ENCODE measurements at places on chromosomes 16 and 17.

DNA sequence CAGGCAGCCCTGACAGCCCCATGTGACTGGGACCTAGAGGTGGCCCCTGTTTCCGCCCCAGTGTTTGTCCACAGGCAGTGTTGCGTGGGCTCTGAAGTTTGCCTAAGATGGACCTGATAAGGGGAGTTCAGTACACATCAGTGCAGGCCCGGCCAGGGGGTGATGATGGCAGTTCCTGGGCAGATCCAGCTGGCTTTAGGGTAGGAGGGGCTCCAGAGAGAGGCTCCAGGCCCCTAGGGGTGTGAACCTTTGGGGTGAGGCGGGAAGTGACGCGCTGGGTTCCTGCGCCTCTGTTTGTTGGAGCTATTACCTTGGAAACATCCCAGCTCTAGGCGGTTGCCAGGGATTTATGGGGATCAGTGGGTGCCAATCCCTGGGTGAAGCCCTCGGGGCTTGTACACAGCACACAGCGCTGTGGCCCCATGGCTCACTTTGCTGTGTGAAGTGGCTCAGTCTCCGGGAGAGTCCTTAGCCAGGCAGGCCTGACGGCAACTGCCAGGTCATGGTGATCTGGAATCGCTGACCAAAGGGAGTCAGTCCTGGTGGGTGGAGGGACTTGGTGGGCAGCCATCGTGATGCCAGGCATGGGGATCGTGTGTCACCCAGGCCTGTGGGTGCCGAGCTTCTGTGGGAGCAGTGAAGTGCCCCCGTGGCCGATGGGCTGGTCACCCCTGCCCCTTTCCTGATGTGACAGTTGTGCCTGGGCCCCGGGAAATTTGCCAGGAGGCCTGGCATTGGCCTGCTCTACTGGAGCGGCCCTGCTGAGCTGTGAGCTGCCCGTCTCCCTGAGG lies 146.1 kb downstream of the SEC14L1 start:
- H3K36me3 ChIP-seq: no peaks in the 10 kb centered on the region
- peaks cover 40% of the 10 kb centered on the region for H3K4me1 ChIP-seq
- peak overlapping the region; percentile 44 for H3K4me3 ChIP-seq
- no peaks in the 10 kb centered on the region for H3K27me3 ChIP-seq
- peak overlapping the region; percentile 90 for H3K27ac ChIP-seq

GRCh38 chr17:77456271-77456950 lies 315.6 kb downstream of the SEC14L1 start:
- H3K27ac ChIP-seq: peak overlapping the region; percentile 37
- H3K36me3 ChIP-seq: no peaks in the 10 kb centered on the region
- H3K4me3 ChIP-seq: peak overlapping the region; percentile 58
- peaks cover 100% of the 10 kb centered on the region for H3K4me1 ChIP-seq
- H3K27me3 ChIP-seq: no peaks in the 10 kb centered on the region
- DNase-seq: no peak

- DNase-seq: no peak
- H3K36me3 ChIP-seq: no peaks in the 10 kb centered on the region
- peaks cover 65% of the 10 kb centered on the region for H3K4me1 ChIP-seq
- H3K4me3 ChIP-seq: peak within 1 kb of the TSS; percentile 32
- peak within 1 kb of the TSS; percentile 74 for H3K27ac ChIP-seq
These were observed at the start of gene ST6GALNAC1 for GRCh38 chr17:76643553-76644148. Gene ST6GALNAC1, minus strand, starts transcription at chr17:76643757. Its CDS starts 119 bp downstream, at chr17:76643638.

DNA sequence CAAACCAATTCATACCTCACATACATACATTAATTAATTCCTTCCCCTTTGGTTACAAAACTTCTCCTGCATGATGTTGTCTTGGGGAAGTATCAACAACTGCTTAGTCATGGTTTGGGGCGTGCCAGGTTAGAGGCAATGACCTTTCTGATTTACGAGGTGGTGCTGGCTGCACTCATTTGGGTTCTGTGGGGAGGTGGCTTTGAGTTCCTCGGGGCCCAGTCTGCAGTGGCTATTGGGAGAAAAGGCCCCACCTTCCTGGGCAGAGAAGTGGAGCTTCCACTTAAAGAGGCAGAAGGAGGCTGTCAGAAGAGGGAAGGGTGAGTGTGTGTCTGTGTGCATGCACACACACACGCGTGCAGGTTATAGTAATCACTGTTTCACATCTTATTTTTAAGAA lies 10.2 kb upstream of the ETV4 start:
- H3K4me3 ChIP-seq: no peak overlapping the region
- H3K27ac ChIP-seq: no peak overlapping the region
- DNase-seq: no peak
- H3K36me3 ChIP-seq: no peaks in the 10 kb centered on the region
- no peaks in the 10 kb centered on the region for H3K27me3 ChIP-seq

DNA sequence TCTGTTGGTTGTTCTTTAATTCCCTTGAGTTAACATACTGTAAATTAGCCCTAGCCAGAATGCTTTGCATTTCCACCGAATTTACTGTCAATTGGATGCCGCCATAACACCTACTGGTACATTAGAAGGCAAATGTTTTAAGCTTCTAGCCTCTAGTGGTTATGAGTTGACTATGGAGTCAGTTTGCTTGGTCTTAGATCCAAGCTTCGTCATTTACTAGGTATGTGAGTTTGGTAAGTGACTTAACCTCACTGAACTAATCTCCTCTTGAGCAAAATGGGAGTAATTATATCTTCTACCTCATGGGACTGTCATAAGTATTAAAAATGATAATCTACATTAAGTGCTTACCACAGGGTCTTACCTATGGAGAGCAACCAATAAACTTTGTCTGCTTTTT lies 20.4 kb upstream of the CDH11 start:
- H3K4me1 ChIP-seq: no peaks in the 10 kb centered on the region
- DNase-seq: no peak
- H3K27ac ChIP-seq: no peak overlapping the region
- H3K4me3 ChIP-seq: no peak overlapping the region
- H3K27me3 ChIP-seq: no peaks in the 10 kb centered on the region
- H3K36me3 ChIP-seq: no peaks in the 10 kb centered on the region

- no peak overlapping the region for H3K27ac ChIP-seq
- H3K36me3 ChIP-seq: no peaks in the 10 kb centered on the region
- H3K4me3 ChIP-seq: no peak overlapping the region
- H3K27me3 ChIP-seq: no peaks in the 10 kb centered on the region
- no peak for DNase-seq
These were observed 18.0 kb upstream of the CACNA1H start for GRCh38 chr16:1134776-1135458.

DNA sequence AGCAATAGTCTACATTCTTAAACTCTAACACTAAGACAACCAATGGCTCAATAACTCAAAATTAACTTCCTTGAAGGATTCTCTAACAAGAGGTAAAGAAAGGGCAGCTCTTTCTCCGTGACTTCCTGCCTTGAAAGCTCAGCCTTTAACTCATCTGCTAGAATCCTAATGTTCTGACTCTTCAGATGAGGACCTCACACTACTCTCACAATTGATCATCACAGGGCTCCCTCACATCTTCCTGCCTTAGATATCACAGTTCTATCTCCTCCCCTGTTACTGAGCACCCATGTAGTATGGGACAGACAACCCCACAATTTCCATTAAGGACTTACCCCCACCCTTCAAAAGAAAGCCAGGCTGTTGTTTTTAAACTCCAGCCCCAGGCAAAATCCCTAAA lies 33.5 kb downstream of the SMURF2 start:
- H3K36me3 ChIP-seq: no peaks in the 10 kb centered on the region
- no peak overlapping the region for H3K27ac ChIP-seq
- DNase-seq: no peak

DNA sequence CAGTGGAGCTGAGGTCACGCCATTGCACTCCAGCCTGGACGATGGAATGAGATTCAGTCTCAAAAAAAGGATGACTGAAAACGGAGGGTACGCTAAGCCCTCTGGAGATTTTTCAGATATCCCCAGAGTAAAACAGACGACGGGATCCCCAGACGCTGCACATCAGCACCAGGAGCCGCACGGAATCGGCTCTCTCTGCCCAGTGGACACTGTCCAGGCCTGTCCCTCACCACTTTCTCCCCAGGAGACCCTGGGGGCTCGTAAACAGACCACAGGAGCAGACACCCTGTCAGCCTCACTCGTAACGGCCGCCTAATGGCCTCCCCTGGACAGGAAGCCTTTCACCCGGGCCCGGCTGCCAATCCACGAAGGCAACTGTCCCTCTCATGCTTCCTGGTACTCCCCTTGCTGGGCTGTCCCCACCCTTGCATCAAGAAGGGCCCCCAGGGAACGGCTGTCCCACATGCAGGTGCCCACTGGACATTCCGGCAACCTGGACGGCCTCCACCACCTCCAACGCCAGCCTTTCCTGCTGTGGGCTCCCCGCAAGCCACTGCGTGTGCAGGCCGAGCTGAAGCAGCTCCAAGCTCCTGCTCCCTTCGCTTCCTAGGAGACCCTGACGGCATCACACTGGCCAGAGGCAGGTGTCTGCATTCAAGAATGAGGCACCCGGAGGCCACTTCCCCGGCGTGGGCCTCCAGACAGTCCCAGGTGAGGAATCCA lies 74.3 kb downstream of the TIMM22 start:
- H3K27me3 ChIP-seq: no peaks in the 10 kb centered on the region
- DNase-seq: no peak
- no peak overlapping the region for H3K4me3 ChIP-seq
- peaks cover 12% of the 10 kb centered on the region for H3K36me3 ChIP-seq
- no peak overlapping the region for H3K27ac ChIP-seq

- peaks cover 74% of the 10 kb centered on the region for H3K4me1 ChIP-seq
- H3K27ac ChIP-seq: peak overlapping the region; percentile 92
- H3K4me3 ChIP-seq: no peak overlapping the region
- no peaks in the 10 kb centered on the region for H3K36me3 ChIP-seq
- DNase-seq: no peak
These were observed 10.8 kb upstream of the TPPP3 start for GRCh38 chr16:67403976-67404555.

- H3K4me3 ChIP-seq: no peak overlapping the region
- H3K27me3 ChIP-seq: no peaks in the 10 kb centered on the region
- no peaks in the 10 kb centered on the region for H3K36me3 ChIP-seq
- H3K4me1 ChIP-seq: peaks cover 55% of the 10 kb centered on the region
These were observed 30.1 kb upstream of the SNN start for GRCh38 chr16:11638140-11638539.

GRCh38 chr17:58960068-58960467 lies 146.6 kb downstream of the TRIM37 start:
- no peak overlapping the region for H3K27ac ChIP-seq
- no peaks in the 10 kb centered on the region for H3K36me3 ChIP-seq
- H3K4me1 ChIP-seq: peaks cover 10% of the 10 kb centered on the region
- no peak overlapping the region for H3K4me3 ChIP-seq

- no peaks in the 10 kb centered on the region for H3K27me3 ChIP-seq
- no peaks in the 10 kb centered on the region for H3K4me1 ChIP-seq
- H3K4me3 ChIP-seq: no peak overlapping the region
- no peak overlapping the region for H3K27ac ChIP-seq
These were observed 14.6 kb downstream of the RND2 start for GRCh38 chr17:43039646-43040045.

DNA sequence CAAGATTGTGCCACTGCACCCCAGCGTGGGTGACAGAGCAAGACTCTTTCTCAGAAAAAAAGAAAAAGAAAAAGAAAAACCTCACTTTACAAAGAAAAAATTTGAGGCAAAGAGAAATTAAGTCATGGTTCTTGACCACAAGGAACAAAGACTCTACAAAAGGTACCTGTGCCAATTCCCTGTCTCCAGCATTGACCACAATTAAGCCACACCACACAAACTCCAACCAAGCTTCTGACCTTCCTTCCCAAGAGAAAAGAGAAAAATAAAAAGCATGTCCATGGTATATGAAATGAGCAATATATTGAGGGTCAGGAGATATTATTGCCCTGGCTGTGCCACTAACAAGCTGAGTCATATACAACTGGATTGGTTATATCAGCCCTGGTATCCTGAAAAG lies 146.3 kb upstream of the NOG start:
- H3K27me3 ChIP-seq: no peaks in the 10 kb centered on the region
- H3K4me1 ChIP-seq: no peaks in the 10 kb centered on the region
- no peak overlapping the region for H3K4me3 ChIP-seq
- H3K36me3 ChIP-seq: no peaks in the 10 kb centered on the region
- no peak for DNase-seq
- H3K27ac ChIP-seq: no peak overlapping the region

DNA sequence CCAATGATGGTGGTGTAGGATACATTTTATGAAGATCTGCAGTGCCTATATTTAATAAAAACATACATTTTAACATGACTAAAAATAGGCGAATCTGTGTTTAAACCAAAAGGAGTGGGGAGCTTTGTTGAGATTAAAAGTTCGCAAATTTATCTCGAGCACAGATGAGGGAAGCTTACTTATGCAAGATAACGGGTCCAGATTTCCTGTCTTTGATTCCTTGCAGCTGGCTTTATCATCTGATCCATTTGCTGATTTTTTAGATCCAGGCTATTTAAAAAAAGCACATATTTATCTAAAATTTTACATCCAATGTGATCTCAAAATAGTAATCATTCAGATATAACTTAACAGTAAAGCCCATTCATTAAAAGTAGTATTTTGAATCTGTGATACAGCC lies 57.0 kb upstream of the INTS2 start:
- no peaks in the 10 kb centered on the region for H3K4me1 ChIP-seq
- H3K36me3 ChIP-seq: peaks cover 14% of the 10 kb centered on the region
- H3K27ac ChIP-seq: no peak overlapping the region
- H3K27me3 ChIP-seq: no peaks in the 10 kb centered on the region

DNA sequence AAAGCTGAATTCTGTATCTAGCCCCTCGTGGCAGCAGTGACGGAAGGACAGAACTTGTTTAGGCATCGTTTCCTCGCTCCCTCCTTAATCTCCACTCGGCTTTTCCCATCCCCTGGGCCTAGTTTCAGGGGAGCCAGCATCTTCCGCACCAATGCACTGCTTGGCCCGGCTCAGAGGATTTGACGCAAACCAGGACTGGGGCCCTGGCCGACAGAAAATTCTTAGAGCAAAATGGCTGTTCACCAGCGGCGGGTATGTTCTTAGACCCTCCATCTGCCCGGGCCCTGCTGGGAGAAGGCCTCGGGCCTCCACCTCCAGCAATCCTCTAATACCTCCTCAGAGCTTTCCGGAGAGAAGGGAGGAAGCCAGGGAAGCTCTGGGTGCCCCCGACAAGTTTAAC lies 54.6 kb downstream of the TBC1D16 start:
- H3K27ac ChIP-seq: no peak overlapping the region
- H3K4me1 ChIP-seq: no peaks in the 10 kb centered on the region
- H3K4me3 ChIP-seq: no peak overlapping the region
- no peaks in the 10 kb centered on the region for H3K36me3 ChIP-seq
- DNase-seq: no peak
